ENCODE measurements at places on chromosomes 11 and 22.

DNA sequence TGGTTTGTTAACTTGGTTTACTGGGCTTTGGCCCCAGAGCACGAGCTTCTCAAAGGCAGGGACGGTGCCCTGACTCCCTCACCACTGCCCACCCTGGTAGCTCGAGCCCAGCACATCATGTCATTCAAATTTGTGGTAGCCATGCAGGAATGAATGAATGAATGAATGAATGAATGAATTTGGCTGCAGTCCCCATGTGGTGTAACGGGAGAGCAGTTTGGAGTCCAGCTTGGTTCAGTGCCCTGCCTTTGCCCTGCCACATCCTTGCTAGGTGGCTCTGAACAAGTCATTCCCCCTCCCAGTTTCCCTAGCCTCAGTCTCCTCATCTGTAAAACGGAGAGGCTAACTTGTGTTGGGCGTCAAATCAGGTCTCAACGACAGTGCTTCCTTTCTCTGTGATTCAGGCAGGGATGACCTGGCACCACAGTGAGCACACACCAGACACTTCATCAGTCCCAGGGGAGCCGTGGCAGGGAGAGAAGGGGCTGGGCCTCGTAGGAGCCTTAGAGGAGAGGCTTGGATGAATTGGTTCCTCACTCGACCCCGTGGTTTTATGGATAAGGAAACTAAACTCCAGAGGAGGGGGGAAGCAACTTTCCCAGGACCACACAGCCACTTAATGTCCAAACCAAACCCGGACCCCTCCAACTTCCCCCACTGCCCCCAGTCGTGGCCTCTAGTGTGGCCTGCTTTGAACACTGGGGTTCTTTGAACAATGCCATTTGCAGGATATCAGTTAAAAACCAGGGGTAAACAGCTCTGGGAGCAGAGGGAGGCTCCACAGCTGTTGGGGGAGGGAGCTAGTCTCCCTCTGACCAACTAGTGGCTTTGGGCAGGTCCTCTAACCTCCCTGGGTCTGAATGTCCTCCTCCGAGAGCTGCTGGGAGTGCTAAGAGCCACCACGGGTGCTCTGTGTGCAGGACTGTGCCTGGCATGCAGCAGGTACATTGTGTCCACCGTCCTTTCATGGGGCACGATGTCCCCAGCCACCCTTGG is 86.2 kb downstream of the CACNA1I start:
- DNase-seq: no peak

DNA sequence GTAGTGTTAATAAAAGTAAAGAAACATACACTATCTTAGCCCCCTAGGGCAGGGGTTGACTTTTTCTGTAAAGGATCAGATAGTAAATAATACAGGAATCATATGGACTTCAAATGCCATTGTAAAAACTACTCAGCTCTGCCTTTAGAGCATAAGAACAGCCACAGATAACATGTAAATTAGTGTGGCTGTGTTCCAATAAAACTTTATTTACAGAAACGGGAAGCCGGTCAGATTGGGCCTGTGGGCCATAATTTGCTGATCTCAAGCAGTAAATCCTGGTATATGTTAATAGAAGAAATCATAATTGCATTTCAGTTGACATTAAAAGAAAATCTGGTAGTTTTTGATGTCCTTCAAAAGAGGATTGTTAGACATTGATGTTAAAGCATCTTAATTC is 76.5 kb downstream of the ZC3H12C start:
- no peak for DNase-seq

GRCh38 chr11:78615724-78616123 is 41.1 kb upstream of the NARS2 start:
- no peak for DNase-seq

- DNase-seq: no peak
These were observed 50.3 kb downstream of the RPS6KA4 start for GRCh38 chr11:64409278-64409677.

- DNase-seq: no peak
These were observed 4.8 kb upstream of the FBXO7 start for GRCh38 chr22:32469799-32470212.

DNA sequence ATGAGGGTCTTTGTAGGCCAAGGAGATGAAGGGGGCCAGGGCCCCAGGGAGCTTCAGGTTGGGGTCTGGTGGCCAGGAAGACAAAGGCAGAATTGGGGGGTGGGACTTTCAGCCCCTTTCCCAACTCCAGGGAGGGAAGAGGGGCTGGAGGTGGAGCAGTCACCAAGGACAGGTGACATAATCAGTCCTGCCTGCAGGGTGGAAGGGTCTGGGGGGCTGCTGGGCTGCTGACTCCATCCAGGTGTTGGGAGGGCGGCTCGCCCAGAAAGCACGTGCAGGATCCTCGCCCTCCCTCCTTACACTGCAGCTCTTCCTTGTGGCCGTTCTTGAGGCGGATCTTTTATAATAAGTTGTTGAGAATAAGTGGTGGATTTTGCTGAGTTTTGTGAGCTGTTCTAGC is 1491.1 kb downstream of the TBC1D22A start:
- no peak for DNase-seq

DNA sequence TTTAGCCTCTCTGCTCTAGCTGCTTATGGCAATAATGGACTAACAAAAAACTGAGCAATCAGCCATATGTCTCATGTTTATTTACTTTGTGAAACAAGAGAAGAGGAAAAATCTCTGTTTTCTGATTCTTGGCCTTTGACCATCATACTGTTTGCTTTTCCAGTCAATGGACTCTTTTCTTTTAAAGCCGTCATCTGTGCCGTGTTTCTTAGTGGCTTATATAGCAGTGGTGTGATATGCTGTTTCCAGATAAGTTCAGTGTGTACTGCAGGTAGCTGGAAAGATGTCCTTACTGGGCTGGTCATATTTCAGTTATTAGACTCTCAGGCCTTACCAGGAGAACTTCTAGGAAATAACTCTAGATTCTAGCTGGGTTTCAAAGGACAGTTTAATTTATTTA is 33.6 kb upstream of the TECTA start:
- no peak for DNase-seq

DNA sequence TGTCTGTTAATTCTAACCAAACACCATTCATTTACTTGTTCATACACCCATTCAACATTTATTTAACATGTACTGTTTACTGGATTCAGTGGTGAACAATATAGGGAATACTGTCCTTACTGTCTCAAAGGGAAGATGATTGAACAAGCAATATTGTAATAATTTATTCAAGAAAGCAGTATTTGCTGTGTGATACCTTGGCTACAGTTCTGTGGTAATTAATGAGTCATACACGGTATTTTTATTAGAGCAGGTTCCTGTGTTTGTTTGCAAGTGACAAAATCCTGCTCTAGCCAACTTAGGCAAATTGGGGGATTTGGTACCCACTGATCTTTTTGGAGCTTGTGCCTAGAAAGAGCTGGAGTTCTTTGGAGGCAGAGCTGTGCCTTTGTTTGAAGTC is 15.7 kb downstream of the PIH1D2 start:
- no peak for DNase-seq

DNA sequence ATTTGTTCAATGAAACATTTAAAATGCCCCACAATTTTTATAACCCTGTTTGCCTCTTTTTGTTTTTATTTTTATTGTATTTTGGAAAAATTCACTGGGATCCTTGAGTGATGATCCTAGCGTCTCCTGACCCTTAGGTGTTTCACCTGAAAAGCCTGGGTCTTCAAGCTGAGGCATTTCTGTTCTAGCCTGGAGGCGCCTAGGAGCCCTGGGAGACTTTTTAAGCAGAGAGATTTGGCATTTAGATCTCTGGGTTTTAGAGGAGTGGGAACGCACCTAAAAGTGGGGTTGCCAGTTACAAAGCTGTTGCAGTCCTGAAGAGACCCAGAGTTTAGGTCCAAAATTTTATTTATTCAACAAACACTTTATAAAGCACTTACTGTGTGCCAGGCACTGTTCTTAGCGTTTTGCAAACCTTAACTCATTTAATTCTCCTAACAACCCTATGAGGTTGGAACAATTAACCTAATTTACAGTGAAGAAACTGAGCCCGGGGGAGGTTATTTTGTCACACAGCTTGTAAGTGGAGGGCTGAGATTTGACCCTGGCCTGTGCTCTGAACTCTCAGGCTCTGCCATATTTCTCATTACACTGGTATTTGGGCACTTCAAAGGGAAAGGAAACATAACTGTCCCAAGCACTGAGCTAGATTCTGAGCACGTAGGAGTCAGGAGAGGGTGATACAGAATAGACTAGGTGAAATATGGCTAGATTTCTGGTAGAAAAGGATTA is 834 bp upstream of the FADS1 start:
- no peak for DNase-seq

- no peak for DNase-seq
These were observed 924.6 kb downstream of the BRD1 start for GRCh38 chr22:48902983-48903650.

DNA sequence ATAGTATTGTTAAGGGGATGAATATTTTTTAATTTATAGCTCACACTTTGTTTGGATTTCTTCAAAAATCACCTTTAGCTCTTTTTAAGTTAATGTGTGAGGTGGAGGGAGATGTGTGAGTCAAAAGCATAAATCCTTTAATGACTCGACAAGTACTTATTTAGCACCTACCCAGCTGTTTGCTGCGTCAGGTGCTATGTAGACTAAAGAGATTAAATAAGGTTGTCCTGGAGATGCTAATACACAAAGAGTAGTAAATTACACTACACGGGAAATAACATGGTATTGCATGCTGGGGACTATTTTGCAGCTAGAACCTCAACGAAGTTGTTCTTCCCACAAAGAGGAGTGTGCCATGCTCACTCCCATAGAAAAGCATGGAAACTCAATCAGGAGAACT is 583.3 kb upstream of the TENM4 start:
- no peak for DNase-seq

DNA sequence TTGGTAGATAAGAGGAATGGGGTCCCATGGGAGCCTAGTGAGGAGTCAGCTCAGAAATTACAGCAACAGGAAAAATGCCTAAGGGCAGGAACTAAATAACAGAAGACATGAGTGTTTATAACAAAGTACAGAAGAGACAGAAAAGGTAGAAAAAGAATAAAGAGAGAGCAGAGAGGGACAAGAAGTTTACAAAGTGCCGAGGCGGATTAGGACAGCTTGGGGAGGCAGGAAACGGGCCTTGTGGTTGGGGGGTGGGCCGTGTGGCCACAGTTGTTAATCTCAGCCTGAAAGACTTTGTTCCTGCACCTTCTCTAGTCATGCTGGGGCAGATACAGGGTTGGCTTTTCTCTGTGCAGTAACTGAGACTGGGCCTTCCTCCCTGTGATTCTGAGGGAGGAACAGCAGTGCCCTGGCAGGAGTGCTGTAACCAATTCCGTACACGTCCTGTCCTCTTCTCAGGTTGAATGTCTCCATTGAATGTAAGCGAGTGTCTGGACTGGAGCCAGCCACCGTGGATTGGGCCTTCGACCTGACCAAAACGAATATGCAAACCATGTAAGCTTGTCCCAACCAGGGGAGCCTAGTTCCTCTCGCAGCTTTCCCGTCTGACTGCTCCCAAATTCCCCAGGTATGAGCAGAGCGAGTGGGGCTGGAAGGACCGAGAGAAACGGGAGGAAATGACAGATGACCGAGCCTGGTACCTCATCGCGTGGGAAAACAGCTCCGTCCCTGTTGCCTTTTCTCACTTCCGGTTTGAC is 13.2 kb downstream of the NAA40 start:
- DNase-seq: no peak

GRCh38 chr22:30694640-30695350 is at the start of gene OSBP2:
Gene OSBP2 (plus strand): TSS chr22:30694874. CDS start chr22:30694910, 36 bp downstream.
- no peak for DNase-seq

- no peak for DNase-seq
These were observed 42.0 kb downstream of the SERPINH1 start for GRCh38 chr11:75603791-75604736.

- DNase-seq: no peak
These were observed 11.5 kb downstream of the ZNF74 start for GRCh38 chr22:20405291-20405930.

GRCh38 chr11:134230339-134230738 is 5.9 kb downstream of the VPS26B start:
- no peak for DNase-seq

DNA sequence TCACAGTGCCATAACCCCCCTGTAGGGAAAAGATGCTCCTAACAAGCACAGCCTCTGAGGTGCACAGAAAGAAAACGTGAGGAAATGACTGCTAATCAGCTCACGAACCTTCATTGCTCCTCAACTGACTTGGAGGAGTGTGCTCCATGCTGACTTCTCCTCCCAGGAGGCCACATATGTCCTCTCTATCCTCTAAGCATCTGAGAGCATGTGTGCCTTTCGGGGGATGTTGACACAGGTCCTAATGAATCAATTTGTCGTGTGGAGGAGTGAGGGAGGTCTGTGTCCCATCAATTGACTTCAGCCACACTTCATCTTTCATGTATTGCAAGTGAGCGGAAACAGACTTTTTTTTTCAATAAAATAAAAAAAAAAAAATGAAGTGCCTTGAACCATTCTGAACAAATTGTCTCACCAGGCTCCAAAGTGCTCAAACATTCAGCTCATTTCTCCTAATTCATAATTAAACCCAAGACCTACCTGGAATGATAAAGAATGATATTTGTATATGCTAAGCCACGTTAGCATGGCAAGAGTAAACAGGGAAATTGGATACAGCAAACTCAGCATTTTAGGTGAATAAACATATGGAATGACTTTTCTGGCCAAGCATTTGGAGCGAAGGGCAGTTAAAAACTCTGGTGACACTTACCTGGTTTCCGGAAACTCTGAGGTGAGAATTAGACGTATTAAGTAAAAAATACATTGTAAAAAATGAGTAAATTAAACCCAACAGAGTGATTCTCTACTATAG is 317.6 kb upstream of the FAT3 start:
- DNase-seq: no peak

DNA sequence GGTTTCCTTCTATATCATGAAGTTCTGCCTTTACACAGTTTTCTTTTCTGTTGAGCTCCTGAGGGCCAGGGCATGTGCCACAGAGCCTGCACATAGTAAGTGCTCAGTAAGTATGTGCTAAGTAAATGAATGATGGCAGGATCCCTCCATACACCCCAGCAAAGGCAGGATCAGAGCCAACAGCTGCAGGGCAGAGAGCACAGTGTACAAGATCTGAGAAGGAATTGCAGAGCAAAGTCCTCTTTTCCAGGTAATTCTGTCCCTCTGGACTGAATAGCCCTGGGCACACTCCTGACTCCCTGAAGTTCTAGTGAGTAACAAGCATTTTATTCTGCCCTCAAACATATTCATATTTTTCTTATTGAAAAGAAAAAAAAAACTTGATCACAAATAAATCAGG is 117.7 kb downstream of the GALNT18 start:
- DNase-seq: no peak

- DNase-seq: no peak
These were observed 1.8 kb upstream of the RASD2 start for GRCh38 chr22:35538801-35539321.

- DNase-seq: no peak
These were observed 962.1 kb downstream of the NTM start for GRCh38 chr11:132332521-132332920.

GRCh38 chr11:73787051-73787642 is 527 bp upstream of the MRPL48 start:
- no peak for DNase-seq

GRCh38 chr11:70628855-70629844 is 230.8 kb downstream of the CTTN start:
- DNase-seq: no peak

- no peak for DNase-seq
These were observed 167.5 kb downstream of the KIRREL3 start for GRCh38 chr11:126833065-126833464.

- no peak for DNase-seq
These were observed 22.4 kb upstream of the SLC22A12 start for GRCh38 chr11:64568584-64569140.
